ENCODE measurements at places on chromosomes 1 and 21.

DNA sequence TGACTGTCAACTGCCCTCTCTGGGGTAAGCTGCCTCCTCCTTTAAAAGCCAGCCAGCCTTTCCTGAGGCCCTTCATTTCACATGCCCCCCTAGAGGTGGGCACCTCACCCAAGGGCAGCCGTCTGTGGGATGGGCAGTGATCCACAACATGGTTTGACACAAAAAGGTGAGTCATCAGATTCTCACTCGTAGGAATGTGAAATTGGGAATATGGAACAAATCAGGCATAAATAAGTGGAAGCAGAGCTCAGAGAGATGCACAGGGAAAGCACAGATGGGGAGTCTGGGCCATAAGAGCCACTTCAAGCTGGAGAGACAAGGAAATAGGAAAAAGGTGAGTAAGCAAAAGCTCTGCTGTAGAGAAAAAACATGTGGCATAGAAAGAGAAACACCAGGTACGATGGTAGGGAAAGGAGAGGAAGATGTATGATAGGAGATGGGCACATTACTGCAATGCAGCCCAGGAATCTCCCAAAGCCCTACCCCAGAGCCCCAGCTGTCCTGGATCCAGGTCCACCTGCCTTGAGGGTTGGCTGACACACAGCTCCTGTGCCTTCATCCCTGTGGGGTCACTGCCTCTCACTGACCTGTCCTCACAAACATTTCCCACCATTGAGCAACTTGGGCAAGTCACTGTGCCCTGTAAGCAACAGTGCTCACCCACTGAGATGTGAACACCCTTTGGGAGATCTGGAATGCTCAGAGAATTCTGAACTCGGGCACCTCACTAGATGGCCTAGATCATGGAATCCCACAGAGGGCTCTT lies 86.6 kb downstream of the ASTN1 start:
- DNase-seq: no peak

GRCh38 chr1:13812456-13813397 lies 112.7 kb downstream of the PRDM2 start:
- DNase-seq: no peak

DNA sequence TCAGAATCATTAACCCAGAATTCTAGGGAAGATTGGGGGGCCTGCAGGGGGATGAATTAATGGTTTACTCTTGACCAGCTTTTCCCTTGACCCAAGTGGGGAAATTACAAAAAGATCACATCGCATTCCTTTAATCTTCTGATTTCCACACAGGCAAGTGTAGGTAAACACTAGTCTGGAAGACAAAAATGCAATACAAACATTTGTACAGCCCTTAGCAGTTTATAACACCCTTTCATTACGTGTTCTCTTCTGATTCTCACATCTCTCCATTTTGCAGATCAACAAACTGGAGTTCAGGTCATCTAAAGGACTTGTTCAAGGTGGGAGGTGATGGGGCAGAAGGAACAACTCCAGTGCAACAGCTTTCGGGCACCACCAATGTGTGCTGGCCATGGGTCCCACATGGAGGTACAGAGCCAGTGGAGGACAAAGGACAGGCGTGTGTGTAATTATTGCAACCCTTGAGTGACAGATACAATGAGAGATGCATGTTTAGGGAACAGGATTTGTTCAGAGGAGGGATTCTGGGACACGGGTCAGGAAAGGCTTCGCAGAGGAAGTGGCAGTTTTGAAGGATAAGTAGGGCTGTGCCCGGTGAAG lies 20.4 kb downstream of the ATF3 start:
- DNase-seq: no peak

DNA sequence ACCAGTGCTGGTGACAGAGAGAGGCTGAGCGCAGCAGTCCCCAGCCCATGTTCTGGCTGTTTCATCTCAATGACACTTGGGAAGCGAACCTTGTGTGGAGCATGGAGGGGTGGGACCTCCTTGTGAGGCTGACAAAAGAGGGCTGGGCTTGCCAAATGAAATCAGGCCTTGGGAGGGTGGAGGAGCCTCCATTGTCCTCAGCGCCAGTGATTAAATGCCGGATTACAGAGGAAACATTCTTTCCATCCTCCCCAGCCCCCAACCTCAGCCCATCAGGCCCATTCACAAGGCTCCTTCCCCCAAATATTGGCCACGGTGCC lies 63.3 kb upstream of the PAXBP1 start:
- DNase-seq: no peak

GRCh38 chr1:43352881-43353280 lies 5.9 kb upstream of the CDC20 start:
- no peak for DNase-seq

DNA sequence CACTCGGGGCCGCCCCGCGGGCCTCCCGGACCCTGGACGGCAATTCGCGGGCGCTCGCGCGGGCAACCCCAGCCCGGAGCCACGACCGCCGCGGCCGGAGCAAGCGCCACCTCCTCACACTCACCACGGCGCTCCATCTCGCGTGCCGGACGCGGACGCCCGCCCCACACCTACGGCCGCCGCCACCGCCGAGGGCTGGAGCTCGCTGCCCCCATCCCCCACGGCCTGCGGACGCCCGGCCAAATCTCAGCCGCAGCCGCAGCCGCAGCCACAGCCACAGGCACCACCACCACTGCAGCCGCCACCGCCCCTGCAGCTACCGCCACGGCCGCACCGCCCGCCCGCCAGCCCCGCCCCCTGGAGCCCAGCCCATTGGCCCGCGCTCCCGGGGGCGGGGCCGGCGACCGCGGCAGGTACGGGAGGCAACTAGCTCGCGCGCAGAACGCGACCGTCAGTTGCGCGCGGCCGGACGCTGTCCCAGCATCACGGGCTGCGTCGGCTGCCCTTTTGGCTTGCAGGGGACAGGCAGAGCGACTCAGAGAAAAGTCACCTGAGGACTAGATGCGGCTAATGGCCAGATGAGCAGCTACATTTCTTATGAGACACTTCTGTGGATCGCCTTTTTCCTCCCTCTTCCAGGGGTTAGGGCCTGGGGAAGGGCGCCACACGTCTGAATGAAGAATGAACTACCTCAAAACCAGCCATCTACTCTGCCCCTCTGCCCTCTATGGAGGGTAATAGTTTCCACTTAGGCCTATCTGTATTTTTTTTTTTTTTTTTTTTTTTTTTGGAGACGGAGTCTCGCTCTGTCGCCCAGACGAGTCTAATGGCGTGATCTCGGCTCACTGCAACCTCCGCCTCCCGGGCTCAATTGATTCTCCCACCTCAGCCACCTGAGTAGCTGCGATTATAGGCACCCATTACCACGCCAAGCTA lies at the start of gene ARHGAP29:
Gene ARHGAP29, minus strand, starts transcription at position 294 of the 936 bp plus-strand sequence. CDS start 5,973 bp downstream, outside the sequence.
- peak; percentile 55 for DNase-seq

- peak; percentile 52 for DNase-seq
These were observed 73.6 kb downstream of the TPR start for GRCh38 chr1:186301448-186301847.

DNA sequence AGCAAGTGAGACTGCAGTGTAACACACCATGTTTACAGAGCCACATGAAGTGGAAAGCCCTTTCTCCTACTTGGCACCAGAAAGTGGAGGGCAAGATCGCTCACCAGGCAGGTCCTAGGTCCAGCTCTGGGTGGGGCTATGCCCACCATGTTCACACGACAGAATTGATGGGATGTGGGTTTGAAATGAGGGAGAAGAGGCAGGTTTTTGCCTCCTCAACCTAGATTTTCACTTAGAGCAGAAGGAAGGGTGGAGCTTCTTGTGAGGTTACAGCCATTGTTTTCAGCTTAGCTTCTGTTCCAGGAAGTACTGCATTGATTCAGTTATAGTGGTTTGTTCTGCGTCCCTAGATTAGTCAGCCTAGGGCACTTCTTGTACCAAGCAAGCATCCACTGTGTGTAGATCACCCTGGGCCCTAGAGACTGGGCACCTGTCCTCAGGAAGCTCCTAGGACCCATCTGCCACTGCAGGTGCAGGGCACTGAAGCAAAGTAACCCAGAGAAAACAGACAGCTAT lies 2.3 kb downstream of the CD53 start:
- peak; percentile 39 for DNase-seq

GRCh38 chr21:14012409-14012808 lies 198.3 kb downstream of the LIPI start:
- no peak for DNase-seq

- DNase-seq: no peak
These were observed 576.9 kb upstream of the B3GALT2 start for GRCh38 chr1:193763266-193763665.

DNA sequence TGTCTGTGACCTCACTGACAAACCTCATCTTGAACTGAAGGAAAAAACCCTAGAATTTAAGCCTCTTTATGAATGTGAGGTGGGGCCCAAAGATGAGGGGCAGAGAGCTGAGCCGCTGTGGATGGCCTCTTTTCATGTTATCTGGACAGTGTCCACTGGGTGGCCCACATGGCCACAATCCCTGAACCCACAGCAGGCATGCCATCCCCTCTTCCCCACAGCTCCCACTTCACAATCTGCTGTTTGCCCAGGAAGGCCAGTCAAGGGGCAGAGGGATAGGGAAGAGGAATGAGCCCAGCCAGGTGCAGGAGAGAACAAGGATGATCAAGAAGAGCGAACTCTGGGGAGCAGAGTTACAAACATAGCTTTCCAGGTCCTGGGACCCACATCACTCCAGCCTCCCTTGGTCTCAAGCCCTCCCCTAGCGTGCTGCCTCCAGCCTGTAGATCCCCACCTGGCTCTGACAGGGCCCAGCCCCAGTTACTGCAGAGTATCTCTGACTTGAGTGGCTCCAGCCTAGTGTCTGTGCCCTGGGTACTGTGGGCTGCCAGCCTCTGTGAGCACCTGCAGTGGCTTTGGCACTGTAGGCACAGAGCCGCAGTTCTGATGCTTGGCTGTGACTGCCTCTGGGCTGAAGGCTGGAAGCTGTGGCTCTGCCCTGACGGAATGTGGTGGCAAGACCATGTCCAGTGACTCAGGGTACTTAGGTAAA lies 1.9 kb upstream of the SLFNL1 start:
- no peak for DNase-seq

DNA sequence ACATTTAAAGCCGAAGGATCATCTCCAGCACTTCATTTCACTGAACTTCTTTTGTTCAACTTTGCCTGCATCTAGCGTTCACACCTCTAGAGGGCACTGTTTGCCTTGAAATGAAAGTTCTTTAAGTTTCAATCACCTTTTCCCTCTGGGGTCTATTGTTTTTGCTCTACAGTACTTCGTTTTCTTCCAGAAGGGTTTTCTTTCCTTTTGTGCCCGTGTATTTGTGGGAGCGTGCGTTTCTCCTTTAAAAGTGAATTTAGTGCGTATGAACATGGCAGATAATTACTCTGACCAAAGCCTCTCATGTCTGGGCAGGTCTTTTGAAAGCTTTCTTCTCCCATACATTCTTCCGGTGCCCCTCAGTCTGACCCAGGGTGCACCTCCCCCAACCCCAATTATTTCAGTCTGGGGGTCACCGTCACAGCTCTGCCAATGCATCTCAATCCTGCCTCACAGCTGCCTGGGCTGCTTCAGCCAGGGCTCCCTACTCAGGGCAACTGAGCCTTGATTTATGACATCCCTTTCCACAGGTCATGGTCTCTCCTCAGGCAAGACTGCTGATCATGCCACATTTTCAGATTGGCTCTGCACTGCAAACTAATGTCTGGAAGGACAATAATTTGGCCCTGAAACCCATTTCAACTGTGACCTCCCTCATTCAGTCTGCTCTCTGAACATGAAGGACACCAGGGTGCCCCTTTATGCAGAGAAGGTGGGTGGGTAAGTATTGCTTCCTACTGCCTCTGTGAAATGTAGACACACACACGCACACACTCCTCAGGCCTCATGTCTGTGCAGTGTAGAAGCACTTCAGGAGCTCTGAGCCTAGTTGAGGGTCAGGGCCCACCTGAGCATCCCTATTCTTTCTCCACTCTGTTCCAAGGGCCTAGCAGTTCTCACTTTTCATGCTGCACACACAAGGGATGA lies 88.6 kb downstream of the NUF2 start:
- no peak for DNase-seq

GRCh38 chr1:45344499-45344898 lies 4.3 kb upstream of the MUTYH start:
- DNase-seq: no peak

- no peak for DNase-seq
These were observed 91.9 kb upstream of the IGSF21 start for GRCh38 chr1:18015719-18016118.

GRCh38 chr1:78286686-78287085 lies 204.1 kb upstream of the PTGFR start:
- no peak for DNase-seq

DNA sequence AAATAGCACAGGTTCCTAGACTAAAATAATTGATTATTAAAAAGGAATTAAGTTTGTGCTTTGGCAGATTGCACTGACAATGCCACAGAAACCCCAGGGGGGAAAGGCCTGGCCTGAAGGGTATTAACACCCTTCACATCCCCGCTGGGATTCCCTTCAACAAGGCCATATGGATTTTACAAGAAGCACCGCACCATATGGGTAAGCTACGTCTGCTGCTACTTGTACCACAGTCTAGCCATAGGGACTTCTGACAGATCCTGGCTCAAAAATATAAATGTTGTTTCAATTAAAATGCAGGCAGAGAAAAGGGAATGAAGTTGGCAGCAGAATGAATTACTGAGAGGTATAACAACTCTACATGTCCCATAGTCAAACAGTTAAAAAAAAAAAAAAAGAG lies 101.0 kb downstream of the DENND1B start:
- no peak for DNase-seq

DNA sequence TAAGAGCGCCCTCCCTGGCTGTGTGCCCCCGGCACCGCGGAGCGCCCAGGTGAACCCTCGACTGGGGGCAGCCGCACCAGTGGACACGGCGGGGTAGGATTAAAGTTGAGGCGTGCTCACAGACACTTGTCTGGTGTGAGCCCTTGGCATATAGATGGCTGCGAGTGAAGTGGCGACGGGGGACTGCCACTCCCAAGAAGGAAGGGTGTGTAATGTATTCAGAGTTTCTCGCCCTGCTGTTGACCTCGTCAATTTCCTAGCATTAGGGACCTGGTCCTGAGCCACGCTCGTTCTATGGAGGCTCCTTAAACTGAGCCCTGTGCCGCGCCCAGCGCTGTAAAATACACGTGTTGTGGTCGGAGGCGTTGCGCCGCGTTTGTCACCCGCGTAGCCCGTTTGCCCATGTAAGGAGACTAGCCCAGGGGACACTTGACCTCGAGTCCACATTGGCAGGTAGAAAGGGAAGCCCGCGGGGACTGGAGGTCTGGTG lies 554 bp downstream of the EVA1C start:
- DNase-seq: peak; percentile 15

DNA sequence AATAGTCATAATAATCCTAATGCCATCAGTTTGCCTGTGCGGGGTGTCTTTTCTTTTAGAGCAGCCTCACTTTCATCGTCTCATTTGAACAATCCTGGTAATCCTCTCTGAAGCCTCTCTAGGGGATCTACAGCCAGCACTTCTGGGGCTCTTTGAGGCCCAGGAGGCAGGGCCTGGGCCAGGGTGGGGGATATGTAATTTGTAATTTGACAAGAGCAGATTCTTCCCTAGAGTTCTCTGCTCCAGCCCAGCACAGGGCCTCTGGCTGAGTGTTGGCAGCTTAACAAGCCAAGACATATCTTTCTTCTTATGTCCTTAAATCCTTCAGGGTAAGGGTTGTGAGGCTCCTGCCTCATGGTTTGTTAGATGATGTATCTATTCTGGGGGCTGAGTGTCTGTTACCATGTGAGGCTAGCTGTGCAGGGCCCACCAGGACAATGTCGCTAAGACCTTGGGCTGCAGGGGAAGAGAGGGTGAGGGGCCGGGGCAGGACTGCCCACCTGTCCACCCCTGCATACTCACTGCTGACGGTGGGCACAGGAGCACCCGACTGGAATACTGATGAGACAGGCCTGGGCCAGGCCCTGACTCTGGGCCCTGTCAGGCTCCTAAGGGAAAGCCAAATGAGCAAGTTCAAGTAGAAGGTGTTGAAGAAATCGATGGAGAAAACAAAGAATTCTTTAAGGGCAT lies 45.3 kb upstream of the PARP1 start:
- no peak for DNase-seq

- DNase-seq: no peak
These were observed 513.8 kb upstream of the ZP4 start for GRCh38 chr1:238404481-238404880.

Measured in activated naive CD4-positive, alpha-beta T cell treated with anti-CD3 and anti-CD28 coated beads, Interleukin-2, amount 50 U/mL, for 16 hours (primary cell).